GM04503 (cell line): ENCODE measurements at places on chromosomes 11 and 22.

- DNase-seq = no peak
Measured at GRCh38 chr22:41929418-41929810, 2.8 kb upstream of the TNFRSF13C start.

GRCh38 chr22:35634943-35635540 is 13.2 kb upstream of the APOL6 start:
- no peak for DNase-seq

DNA sequence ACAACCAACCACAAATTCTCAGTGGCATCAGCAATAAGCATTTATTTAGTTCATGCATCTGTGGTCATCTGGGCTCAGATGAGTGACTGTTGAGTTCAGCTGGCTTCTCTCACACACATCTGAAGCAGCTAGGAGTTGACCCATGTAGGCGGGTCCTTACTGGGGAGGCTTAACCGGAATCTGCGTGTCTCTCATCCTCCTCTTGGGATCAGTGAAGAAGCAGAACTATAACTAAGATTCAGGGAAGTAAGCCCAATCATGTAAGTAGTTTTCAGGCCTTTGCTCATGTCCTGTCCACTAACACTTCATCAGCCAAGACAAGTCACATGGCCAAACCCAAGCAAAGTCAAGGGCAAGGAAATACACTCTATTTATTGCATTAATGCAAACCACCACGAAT is 236.2 kb downstream of the C11orf87 start:
- no peak for DNase-seq

- DNase-seq = no peak
Measured at GRCh38 chr22:43186272-43187170, at the start of gene TTLL12. TSS of gene TTLL12 (minus strand) at chr22:43187134. CDS start at chr22:43187069, 65 bp downstream.

DNA sequence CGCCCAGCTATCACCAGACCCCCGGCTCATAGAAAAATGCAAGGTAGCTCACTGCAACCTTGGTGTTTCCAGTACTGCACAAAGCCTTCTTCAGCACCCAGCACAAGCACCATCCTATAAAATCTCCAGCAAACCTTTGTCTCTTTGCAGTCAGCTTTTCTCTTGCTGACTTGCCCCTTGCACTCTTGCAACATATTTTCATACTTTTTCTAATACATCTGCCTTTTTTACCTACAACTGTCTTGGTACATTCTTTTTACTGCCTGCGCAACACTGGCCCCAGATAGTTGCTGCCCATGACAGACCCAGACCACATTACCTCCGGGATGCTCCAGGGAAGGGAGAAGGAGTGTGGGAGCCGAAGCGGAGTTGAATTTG is 142.4 kb downstream of the MPPED1 start:
- DNase-seq = no peak

GRCh38 chr11:99535406-99535805 is 514.7 kb downstream of the CNTN5 start:
- no peak for DNase-seq

- DNase-seq = no peak
Measured at GRCh38 chr11:4146070-4146771, 51.6 kb downstream of the RRM1 start.
